ENCODE measurements at places on chromosomes 1 and 21. TPM values are rescaled to one million over a fixed set of nuclear protein-coding genes. Genes with fewer than 3 reads are reported as not detected.

DNA sequence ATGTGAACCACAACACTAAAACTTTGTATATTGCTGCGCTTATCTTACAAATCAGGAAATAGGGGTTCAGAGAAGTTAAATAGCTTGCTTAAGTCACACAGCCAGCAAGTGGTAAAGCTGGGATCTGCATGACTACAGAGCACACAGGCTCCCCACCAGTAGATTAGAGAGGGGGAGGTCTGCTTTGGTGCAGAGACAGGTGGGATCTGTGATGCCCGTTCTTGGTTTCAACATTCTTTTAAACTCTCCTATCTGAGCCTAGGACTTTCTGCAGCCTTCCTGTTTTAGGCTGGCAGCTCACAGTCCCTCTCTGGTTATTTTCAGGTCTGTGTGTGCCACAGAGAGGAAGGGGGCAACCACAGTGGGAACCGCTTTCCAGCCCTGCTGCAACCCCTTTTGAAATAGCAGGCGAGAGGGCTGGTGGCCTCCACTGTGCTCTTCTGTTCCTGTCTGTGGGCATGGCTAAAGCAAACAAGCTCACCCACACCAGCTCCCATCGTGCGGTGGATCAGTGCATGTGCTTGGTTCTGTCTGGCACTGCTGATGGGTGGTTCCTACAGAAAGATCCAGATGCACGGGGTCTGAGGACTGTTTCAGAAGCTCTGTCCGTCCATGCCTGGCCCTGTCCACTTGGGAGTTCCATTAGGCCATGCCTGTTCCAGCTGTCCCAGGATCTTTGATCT, 1.7 kb upstream of the IL6R start:
- DNase-seq = no peak

GRCh38 chr1:52842643-52843310, at the start of gene ZYG11A:
TSS of gene ZYG11A (plus strand) at chr1:52842760. CDS start at chr1:52842884, 124 bp downstream.
- peak; percentile 86 for DNase-seq

DNA sequence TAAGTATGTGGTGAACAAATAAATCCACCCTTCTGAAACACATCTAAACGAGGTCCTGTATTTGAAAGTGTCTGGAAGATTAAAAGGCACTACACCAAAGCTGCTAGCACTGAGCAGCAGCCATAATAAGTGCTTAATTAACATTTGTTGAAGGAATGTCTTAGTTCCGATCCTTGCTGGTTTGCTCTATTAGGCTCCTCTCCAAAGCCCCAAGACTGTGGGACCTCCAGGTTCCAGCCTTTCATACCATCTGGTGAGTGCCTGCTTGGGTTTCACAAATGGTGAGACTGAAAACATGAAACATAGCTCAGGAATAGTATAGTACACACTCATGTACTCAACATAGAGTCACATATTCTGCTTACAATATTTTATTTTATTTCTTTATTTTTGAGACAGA, 640 bp upstream of the CYP2J2 start:
- no peak for DNase-seq

KLHDC9 gene
- polyA plus RNA-seq = 5.6 TPM

GRCh38 chr21:42060166-42060565, 11.0 kb upstream of the UMODL1 start:
- no peak for DNase-seq

DNA sequence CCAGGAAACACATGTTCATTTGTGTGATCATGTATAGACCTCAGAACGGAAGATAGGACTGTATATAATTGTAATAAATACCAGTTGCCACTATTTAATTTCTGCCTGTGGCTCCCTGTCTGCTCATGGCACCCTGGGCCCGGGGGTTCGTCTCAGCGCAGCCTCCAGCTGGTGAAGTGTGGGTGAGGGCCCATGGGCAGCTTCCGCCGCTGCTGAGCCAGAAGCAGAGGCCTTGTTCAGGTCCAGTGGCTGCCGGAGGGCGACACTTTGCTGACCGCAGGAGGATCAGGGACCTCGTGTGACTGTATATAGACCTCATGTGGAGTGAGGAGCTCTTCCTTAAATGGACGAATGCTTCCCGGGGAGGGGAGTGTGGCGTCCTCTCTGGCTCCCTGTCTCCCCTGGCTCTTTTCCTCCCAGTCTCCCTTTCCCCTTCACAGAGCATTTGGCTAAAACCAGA, 155.9 kb downstream of the PEX14 start:
- peak; percentile 63 for DNase-seq

GRCh38 chr1:183233113-183233512, 47.0 kb downstream of the LAMC2 start:
- DNase-seq = no peak

- no peak for DNase-seq
Observed at GRCh38 chr1:209845408-209845725, 17.6 kb downstream of the UTP25 start.

OR2T33 gene
- polyA plus RNA-seq = not detected

DNA sequence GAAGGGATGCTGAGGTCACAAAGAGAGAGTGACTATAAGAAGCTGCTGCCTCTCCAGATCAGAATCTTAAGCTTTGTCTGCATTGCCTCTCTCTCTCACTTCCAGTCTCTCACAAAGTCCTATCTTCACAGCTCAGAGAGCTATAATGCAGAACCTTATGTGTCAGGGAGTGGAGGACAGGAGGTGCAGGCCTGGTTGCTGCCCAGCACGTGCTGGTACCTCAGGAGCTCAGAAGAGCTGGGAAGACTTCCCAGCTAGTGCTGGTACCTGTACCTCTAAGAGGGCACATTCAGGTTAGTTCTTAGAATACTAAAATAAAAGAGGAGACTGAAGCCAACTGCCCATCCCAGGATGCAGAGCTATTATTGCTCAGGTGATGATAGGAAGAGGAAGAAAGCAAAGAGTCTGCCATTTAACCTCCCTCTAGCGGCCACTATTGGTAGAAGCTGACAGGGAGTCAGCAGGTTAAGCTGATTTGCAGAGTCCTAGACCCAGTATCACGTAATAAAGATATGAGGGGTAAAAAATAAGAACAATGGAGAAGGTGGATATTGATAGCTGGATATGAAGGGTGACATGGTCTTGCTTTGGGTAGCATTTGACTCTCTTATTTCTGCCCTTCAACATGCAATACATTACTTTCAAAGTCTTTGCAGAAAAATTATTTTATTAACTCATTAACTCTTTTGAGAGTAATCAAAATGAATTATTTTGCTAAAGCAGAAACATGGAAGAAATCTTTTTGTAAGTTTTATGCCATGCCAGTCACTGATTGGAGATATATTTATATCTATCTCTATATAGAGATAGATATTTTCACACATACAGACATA, 138.1 kb upstream of the HMCN1 start:
- DNase-seq = no peak

ZC3H12A gene
- polyA plus RNA-seq = 1.5 TPM

DNA sequence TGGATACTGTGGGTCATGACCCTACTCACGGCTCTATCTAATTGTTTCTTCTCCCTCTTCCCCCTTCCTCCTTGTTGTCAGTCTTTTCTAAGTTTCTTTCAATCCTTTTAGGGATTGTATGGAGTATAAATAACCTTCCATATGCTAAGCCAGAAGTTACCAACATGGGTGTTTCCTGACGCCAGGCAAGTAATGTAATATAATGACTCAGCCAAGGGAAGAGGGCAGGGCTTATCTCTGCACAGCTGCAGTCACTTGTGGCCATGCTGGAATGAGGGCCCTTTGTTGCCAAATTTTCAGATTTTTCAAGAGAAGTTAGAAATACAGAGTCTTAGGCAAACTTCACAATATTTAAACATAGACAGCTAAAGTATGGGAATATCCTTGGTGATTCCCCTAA, 194.6 kb downstream of the ST6GALNAC3 start:
- DNase-seq = no peak

DNA sequence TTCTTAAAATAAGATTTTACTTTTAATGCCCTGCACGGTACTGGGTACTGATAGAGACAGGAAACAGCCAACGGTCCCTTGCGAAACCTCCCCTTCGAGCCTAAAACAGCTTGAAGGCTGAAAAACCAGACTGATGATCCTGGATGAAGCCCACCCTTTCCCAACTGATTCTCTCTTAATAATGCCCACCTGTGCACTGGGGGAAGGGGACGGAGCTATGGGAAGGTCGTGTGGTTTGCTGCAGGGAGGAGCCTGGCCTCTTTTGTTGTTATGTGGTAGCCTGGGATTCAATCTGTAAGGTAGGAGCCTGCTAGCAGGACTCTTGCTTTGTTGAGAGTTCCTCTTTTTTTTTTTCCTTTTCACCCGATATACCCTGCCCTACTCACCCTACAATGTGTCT, 25.6 kb downstream of the SAMSN1 start:
- DNase-seq = no peak

CCDC17 gene
- polyA plus RNA-seq = 7.4 TPM

GRCh38 chr1:198929961-198930599, 291.2 kb downstream of the PTPRC start:
- DNase-seq = no peak

KRTAP19-1 gene
- polyA plus RNA-seq = not detected

GRCh38 chr1:3799976-3800685, 3.8 kb upstream of the LRRC47 start:
- DNase-seq = no peak

DNA sequence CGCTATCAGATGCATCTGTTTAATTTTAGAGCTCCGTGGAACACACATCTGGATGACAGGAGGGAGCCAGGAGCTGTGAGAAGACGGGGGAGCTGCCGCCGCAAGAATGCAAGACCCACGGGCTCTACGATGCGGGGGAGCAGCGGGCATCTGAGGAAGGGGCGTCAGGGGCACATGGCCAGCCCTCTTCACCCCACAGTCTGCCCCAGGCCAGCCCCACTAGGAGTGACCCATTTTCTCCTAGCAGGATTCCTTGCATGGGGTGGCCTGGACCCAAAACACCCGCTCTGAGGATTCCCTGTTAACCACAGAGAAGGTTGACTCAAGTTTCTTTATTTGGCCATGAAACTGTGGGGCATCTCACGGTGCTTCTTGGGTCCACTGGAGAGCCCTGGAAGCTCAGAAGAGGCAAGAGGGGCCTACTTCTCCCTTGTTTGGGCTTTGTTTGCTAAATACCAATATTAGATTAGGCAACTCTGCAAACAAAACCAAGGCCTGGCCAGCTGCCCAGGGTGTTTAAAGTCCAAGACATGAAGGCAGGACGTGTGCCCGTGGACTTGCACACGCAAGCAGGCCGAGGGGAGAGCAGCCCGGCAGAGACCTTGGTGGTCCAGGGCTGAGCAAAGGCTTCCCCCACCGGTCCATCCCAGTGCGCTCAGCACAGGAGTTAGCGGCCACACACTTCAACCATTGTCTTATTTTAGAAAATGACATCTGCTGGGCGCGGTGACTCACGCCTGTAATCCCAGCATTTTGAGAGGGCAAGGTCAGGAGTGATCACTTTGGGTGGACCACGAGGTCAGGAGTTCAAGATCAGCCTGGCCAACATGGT, 89.8 kb downstream of the DHRS3 start:
- peak; percentile 84 for DNase-seq

DNA sequence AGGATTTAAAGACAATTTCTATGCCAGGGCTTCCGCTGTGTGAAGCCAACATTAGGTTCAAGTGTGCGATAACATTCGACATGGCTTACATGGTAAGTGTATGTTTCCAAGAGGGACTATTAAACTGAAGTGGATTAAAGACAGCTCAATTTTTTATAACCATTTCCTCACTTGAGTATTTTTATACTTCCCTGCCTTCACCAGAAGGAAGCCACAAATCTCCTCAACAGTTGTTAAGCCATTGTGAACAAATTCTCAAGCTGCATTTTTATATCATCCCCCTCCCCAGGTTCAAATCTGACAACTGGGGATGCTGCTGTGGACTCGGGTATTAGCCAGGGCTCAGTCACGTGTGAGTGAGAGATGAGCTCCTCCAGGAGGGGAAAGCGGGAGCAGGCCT, 116.3 kb downstream of the RHOU start:
- no peak for DNase-seq

TSPEAR gene
- 3.4 TPM for polyA plus RNA-seq

GRCh38 chr21:39867198-39867650, at the start of gene PCP4:
TSS of gene PCP4 (plus strand) at chr21:39867438. CDS start at chr21:39867502, 64 bp downstream.
- peak; percentile 23 for DNase-seq

SMYD3 gene
- polyA plus RNA-seq = 26.5 TPM

TCHH gene
- polyA plus RNA-seq = 0.08 TPM

DNA sequence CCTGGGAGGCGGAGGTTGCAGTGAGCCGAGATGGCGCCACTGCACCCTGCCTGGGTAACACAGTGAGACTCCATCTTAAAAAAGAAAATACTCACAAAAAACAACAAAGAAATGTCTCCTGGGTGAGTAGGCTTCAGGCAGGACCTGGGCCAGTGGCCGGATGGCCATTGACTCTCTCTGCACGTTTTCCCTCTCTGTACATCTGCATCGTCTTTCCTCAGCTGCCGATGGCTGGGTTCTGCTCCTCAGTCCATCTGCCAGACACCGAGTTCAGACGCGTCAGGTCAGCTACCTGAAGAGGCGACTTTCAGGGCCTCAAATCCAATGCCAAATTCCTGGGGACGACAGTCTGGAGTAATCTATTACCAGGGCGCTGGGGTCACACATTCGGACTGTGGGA, 199.3 kb downstream of the CAMTA1 start:
- DNase-seq = no peak

DNA sequence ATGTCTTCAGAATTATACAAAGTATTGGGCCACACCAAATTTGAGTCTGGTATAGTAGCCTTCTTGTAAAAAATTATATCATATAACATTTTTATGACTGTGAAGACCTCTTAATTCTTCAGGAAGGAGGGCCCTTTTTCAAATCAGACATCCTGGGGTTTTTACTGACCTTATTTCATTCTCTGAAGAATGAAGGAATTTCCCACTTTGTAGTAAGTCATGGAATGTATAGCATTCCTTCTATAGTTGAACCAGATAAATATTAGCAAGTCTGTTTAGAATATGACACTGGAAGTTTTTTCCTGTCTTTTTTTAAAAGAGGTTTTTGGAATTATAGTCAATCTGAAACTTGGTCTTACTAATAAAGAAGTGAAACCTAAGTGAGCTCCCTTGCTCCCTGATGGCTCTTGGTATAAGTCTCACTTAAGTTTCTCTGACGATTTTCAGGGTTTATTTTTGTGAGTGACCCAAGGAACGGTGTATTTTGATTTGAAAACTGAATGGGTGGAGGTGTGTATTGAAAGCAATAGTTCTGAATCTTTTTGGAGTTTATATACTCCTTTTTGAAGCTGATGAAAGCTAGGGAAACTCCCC, 23.7 kb downstream of the SNX27 start:
- DNase-seq = no peak

DNA sequence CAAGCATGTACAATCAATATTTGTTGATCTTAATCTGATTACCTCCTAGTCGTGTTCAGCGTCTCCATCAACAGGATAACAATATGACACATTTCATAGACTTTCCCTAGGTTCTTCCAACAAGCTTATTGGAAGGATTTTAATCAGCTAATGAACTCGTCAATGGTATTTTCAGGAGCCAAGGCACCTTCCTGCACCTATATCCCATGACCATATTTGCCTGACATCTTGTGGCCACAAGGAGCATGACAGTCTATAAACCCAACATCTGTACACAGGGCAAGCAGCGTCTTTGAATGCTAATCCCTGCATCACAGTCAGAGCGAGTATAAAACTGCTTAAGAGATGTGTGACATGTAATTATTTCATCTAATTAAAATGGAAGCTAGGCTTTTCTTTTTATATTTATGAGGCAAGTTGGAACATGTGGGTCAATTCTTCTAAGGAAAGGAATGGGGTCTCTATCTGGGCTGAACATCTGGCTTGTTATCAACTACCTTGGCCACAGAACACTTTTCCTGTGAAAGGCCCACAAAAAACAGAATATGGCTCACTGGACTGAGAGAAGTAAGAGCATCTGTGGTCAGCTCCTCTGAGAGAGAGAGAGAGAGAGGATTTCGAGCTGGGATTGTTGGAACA, 388.8 kb downstream of the NTNG1 start:
- DNase-seq = peak; percentile 65
